KBM-7 (cell line): ENCODE measurements at places on chromosomes 11 and 22.

DNA sequence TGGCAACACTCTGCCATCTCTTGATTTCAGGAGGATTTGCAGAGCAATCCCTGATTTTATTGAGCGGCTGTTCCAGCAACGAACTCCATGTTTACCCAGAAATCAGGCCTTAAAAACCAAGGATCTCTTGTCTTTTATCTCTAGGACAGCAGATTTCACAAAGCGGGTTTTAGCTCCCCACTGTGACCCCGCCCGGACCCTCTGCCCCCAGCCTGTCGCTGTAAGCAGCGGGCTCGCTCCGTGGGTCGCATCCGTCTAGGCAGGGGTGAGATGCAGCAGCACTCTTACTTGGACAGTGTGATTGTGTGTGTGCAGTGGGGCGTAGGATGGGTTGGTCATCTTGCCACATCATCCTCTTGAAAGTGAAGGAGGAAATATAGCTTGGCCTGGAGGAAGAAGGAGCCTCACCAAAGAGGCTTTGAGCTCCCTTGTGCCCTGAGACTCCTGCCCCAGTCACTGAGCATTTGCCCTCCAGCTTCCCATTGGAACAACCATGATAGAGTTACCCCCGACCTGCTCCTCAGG is 189.2 kb upstream of the TBCEL start:
- DNase-seq, result no peak

DNA sequence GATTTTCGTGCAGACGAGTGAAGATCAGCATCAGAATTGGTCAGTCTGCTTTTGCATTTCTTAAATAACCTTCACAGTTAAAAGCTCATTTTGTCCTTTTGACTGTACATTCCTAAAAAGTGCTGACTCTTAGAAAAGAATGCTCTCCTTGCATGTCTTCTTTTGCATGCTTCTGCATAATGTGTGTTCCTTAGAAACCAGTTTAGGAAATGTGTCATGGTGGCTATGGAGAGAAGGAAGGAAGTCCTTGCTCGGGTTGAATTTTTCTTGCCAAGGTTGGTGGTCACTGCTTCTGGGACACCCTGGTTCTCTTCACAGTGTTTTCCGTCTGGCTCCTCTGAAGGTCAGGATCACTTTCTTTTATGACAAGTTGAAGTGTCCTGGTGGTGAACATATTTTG is 6.8 kb downstream of the AP2A2 start:
- DNase-seq, result no peak

- DNase-seq, result peak; percentile 0
These were observed 156.8 kb upstream of the BDNF start for GRCh38 chr11:27857014-27857413.

GRCh38 chr22:37425800-37426705 is 1.2 kb downstream of the ELFN2 start:
- peak; percentile 28 for DNase-seq

DNA sequence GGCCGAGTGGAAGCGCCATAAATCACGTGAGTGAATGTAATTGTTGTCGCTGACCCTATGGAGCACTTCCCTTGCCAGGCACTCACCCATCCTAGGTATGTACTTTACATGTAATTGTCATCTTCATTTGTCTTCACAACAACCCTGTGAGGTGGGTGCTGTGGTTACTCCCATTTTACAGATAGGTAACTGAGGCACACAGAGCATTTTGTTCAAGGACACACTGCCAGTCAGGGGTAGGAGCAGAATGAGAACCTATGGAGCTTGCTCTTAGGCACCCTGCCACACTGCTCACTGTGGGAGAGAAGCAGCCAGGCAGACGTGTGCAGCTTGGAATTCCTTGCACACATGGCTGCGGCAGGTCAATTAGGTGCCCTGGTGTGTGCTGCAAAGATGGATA is 785 bp upstream of the EFCAB6 start:
- no peak for DNase-seq

- DNase-seq, result peak; percentile 69
These were observed at the start of gene HIPK3 for GRCh38 chr11:33257160-33257896. HIPK3 (plus strand) TSS chr11:33257381.

DNA sequence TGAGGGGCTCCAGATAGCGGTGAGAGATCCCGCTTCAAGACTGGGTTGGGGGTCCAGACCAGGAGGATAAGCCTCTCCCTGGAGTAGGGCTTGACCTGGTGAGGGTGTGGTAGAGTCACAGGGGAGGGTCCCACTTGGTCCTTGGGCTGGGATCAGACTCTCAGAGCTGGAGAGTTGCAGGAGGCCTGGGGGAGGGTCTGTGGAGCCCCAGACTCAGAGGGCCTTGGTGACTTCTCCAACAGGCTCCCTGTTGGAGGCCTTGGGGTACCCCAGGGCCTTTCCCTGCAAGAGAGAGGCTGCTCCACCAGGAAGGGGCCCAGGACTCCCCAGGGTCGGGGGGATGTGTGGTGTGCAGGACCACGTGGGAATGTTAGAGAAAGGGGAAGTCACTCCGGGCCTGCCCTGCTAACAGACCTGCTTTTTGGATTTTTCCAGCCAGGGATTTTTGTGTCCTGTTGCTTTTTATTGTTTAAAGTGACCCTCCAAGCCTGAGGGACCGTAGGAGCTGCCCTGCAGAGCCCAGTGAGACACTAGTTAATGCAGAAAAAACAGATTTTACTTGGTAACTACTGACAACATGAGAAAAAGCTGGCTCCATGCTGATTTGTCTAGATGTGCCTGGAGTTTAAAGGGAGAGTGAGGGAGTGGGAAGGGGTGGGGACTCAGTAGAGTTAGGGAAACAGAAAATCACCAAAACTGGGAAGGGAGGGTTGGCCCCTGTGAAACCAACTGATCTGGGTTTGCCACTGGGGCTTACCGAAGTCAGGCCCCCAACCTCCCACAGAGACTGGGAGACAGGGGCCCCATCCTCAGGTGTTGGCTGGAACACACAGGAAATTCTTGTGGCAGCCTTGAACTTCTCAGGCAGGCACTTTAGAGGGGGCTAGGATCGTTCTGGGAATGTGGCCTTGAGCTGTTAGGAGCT is 801 bp upstream of the TXNRD2 start:
- DNase-seq, result peak; percentile 81

GRCh38 chr11:132284048-132284447 is 913.6 kb downstream of the NTM start:
- no peak for DNase-seq

- DNase-seq, result no peak
These were observed 5.1 kb downstream of the PCNX3 start for GRCh38 chr11:65620666-65621065.

DNA sequence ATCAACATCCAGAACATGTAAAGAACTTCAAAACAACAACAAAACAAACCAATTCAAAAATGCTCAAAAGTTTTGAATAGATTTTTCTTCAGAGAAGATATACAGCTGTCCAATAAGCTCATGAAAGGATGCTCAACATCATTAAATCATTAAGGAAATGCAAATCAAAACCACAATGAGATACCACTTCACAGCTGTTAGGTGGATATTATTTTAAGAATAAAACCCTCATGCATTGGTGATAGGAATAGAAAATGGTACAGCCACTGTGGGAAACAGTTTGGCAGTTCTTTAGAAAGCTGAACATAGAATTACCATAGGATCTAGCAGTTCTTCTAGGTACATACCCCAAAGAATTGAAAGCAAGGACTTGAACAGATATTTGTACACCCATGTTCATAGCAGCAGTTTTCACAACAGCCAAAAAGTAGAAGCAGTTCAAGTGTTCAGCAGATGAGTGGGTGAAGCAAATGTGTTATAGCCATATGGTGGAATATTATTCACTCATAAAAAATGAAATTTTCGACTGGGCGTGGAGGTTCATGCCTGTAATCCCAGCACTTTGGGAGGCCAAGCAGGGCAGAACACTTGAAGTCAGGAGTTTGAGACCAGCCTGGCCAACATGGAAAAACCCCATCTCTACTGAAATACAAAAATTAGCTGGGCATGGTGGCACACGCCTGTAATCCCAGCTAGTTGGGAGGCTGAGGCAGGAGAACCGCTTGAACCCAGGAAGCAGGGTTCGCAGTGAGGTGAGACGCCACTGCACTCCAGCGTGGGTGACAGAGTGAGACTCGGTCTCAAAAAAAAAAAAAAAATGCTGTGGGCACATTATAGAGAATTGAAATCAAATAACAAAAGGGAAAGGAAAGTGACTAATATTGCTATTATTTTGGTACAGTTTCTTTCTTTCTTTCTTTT is 42.9 kb downstream of the CBL start:
- DNase-seq, result no peak

DNA sequence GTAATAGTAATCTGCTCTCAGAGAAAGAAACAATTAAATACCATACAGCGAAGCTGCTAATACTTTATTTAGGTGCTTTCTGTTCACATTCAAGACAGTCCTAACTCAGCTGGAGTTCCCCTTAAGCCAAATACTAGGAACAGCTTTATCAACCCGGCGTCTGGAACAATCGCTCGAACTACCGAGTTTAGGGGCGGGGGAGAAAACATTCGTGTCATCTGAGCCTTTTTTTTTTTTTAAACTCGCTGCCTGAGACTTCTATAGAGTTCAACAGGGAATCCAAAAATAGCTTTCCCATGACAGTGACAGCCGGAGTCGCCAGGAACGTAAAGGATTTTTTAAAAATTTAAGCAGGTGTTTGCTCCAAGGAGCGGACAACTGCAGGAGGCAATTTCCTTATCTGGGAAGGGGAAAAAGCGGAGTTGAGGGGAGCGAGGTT is 852 bp downstream of the TRAF6 start:
- peak; percentile 59 for DNase-seq

GRCh38 chr11:107660066-107660465 is 51.8 kb downstream of the SLN start:
- no peak for DNase-seq

- DNase-seq, result no peak
These were observed 22.8 kb downstream of the THOC5 start for GRCh38 chr22:29530716-29531115.

DNA sequence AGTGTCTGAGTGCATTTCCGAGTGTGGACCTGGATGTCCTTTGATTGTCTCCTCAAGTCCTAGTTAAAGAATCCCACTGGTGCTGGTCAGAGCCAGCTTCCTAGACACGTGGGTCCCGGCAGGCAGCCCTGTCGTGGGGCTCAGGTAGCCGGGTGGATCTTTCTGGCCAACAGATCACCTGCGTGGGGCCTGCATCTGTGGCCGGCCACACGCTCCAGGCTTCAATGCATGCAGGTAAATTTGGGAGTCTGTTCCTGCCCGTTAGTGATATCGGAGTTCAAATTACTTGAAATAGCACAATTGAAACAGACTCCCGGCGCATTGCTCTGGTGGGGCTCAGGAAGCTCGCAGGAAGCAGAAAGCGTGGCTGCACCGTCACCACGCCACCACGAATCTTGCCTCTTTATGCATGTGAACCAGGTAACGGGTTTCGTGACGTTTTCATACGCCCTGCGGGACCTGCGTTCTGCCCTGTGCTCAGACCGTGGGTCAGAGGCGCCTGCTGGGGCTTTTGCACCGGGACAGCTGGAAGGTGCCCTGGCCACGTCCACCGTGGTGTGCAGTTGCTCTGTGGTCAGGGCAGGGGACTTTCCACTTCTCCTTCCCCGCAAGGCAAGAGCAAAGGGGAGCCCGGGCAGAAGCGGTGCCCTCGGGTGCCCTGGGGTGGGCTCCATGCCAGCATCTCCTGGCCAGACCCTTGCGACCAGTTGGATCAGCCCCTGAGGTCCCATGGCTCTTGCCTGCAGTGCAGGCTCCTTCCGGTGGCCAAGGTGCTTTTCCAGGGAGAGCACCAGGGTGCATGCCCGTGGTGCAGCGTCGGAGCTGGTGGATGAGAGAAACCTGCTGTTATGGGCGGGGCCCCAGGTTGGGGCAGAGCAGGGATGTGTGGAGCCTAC is 803.5 kb downstream of the BRD1 start:
- DNase-seq, result no peak

DNA sequence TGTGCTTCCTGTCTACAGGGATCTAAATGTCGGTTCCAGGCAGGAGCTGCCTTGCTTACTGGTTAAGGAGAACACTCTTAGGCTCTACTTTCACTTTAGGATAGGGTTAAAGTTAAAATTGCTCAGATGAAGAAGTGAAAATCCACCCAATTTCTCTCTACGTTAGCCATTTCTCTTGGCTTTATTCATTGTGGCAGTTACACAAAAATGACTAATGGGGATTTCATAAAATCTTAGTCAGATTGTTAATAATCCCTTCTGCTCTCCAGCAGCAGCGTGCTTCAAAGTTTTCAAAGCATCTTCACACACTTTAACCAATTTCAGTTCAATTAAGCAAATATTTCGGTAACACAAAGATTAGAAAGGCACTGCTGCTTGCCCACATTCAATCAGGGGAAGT is 58.4 kb upstream of the RCN1 start:
- no peak for DNase-seq

DNA sequence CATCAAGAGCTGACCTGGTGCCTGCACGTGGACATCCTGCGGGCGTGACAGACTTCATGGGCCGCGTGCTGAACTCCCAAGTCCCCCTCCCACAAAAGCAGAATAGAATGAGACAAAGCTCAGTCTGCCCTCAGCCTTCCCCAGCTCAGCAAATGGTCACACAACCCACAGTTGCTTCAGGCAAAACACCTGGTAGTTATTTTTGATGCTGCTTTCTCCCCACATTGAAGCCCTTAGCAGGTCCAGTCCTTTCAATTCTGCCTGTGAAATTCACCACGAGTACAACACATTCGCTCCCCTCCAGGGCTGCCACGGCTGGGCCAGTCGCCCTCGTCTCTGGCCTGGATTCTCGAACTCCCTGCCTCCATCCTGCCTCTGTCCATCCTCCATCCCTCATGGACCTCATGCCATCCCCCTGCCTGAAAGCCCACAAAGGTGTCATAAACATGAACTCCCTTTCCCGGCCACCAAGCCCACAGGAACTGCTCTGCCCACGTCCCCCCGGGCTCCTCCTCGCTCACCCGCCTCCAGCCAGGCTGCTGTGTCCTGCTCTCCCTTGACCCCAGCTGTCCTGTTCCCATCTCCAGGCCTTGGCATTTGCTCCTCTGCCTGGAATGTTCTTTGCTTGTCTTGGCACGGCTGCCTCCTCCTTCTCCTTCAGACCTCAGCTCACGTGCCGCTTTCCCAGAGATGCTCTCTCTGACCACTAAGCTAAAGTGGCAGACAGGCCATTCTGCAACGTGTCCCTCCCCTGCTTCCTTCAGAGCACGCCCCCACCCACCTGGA is 42.1 kb downstream of the SCUBE1 start:
- no peak for DNase-seq

GRCh38 chr22:23282089-23282501 is 101.8 kb downstream of the BCR start:
- DNase-seq, result no peak

GRCh38 chr11:20238712-20239111 is 78.4 kb upstream of the DBX1 start:
- DNase-seq, result no peak

- DNase-seq, result no peak
These were observed at the start of gene RIC3 for GRCh38 chr11:8168485-8169257. RIC3 (minus strand) TSS chr11:8169025; CDS start chr11:8168989, 36 bp downstream.

- DNase-seq, result no peak
These were observed 1.3 kb downstream of the DENND5A start for GRCh38 chr11:9263840-9264315.

DNA sequence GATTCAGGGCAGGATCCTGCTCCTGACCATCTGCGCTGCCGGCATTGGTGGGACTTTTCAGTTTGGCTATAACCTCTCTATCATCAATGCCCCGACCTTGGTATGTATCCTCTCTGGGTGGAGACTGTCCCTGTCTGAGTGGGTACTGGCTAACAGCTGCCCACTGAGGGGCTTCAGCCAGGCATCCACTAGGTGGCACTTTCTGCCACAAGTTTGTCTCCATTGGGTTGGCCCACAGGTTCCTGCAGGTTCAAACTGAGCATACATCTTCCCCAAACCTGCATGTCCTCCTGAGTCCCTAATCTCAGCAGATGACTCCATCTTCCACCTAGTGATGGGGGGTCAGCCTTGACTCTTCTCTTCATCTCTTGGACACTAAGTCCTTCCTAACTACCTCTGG is 4.4 kb downstream of the SLC2A11 start:
- DNase-seq, result peak; percentile 64
